ENCODE measurements at places on chromosomes 6 and 20.

DNA sequence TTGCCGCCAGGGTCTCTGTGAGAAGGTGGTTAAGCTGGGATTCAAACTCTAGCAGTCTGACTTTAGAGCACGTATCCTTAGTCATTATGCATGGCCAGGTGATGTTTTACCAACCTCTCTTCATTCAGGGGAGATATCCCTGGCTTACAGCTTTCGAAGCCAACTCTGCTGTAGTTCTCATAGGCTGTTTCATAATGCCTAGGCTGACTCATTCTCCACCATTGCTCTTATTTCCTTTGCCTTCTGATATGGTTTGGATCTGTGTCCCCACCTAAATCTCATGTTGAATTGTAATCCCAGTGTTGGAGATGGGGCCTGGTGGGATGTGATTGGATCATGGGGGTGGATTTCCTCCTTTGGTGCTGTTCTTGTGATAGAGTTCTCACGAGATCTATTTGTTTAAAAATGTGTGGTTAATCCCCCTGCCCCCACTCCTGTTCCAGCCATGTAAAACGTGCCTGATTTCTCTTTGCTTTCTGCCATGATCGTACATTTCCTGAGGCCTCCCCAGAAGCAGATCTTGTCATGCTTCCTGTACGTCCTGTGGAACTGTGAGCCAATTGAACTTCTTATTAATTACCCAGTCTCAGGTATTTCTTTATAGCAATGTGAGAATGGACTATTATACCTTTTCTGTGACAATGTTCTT lies 94.6 kb upstream of the MAN1A1 start:
- DNase-seq = peak; percentile 40

- DNase-seq = no peak
Measured at GRCh38 chr6:157542414-157543160, 161.6 kb downstream of the ZDHHC14 start.

DNA sequence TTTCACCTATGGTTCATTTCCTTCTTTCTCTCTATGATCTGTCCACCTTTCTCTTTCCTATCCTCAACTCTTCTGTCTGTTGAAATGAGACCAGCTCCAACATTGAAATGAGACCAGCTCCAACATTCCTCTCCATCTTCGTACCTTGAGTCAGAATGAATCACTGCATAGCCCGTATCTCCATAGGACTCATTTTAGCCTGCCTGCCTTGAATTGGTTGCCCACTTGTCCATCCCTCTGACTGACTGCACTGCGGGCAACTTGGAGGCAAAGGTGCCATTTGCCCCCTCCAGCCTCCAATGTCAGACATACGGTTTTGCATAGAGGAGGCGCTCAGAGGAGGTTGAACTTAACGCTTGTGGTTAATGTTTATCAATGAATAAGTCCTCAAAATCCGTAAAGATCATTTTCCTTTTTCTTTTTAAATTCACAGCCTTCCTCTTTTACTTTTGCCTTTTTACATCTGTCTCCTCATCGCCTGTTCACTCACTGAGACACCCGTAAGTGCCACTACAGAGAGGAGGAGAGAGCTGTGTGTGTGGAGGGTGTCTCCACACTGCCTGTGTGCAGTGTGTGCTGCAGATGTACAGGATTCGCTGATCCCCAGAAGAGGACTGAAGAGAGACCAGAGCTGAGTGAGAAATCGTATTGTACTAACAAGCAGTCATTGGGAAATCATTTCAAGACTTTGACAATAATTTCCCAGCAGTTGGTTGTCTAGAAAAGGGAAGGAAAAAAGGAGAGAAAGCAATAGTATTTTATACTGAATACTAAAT lies 579.6 kb upstream of the MAP3K7 start:
- DNase-seq = no peak

GRCh38 chr20:3653921-3654320 lies 9.3 kb downstream of the GFRA4 start:
- no peak for DNase-seq

DNA sequence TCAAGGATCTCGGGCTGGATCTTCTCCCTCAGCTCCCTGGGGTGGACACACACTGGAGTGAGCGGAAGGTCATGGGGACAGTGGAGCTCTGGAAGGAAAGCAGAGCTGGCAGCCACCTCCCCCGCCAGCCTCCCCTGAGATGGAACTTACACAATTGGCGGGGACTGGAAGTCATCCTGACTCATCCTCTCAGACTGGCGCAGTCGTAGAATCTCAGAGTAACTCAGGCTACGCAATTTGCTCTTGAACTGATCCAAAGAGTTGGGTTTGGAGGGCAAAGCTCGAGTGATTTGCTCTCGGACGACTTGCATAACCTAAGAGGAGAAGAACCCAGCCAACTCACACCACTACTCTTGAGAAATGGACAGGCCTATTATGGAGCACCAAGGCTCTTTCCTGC lies 34.8 kb downstream of the ELMO2 start:
- DNase-seq = peak; percentile 76

DNA sequence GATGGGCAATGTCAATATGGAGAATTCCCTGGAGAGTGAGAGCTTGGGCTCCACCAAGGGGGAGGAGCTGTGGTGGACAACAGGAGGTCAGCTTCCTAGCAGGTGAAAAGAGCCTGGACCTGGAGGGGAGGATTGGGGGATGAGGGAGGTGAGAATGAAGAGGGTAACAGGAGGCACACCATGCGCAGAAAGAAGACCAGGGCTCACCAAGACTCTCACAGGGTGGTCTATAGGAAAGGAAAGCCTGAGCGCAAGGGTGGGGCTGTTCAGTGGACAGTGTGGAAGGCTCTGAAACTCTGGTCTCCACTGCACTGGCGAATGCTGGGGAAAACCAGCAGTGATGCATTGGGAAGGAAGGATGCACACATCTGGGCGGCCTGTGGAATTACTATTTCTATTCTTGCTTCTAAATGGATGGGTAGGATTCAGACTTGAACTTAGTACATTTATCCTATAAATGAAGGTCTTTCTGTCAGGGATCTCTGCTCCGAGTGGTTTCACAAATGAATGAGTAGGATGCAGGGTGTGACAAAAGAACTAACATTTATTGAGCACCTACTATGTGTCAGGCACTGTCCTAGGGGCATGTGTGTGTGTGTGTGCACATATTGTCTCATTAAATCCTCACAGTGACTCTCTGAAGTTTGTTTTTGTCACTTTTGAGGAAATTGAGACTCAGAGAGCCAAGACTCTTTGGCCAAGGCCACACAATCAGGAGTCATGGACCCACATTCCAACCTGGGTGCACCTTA lies 152.7 kb downstream of the CD83 start:
- no peak for DNase-seq

- DNase-seq = no peak
Measured at GRCh38 chr6:22361576-22361975, 64.7 kb upstream of the PRL start.

GRCh38 chr6:39309942-39310531 lies 4.2 kb downstream of the KCNK17 start:
- DNase-seq = peak; percentile 84

DNA sequence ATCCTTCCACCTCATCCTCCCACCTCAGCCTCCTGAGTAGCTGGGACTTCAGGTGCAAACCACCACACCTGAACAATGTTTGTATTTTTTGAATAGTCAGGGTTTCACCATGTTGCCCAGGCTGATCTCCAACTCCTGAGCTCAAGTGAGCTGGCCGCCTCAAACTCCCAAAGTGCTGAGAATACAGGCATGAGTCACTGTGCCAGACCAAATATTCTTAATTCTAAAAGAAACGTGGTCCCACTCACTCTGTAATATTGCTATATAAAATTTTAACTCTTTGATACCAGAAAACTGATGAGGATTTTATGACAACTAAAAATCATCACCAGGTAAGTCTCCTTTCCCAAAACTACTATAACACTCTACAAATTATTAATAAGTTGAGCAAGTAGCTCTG lies 716.8 kb upstream of the GJE1 start:
- no peak for DNase-seq

GRCh38 chr6:92181347-92181746 lies 1238.0 kb downstream of the EPHA7 start:
- DNase-seq = no peak

DNA sequence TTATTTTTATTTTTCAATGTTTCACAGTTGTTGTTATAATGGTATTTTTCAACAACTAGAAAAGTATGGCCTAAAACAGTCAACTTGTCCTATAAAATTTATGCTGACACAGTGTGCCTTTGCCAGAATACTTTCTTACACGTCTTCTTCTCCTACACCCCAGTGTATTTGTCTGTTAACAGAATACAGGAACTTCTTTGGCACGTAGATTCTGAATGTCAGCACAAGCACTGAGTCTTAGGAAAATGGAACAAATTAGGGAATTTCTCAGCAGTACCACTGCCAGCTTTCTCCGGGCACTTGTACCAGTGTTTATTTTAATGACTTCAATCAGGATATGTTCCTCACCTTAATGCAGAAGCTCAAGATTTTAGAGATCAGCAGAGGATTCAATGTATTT lies 26.7 kb upstream of the AKIRIN2 start:
- DNase-seq = peak; percentile 39

- DNase-seq = no peak
Measured at GRCh38 chr6:49329186-49329585, 133.9 kb downstream of the MMUT start.

DNA sequence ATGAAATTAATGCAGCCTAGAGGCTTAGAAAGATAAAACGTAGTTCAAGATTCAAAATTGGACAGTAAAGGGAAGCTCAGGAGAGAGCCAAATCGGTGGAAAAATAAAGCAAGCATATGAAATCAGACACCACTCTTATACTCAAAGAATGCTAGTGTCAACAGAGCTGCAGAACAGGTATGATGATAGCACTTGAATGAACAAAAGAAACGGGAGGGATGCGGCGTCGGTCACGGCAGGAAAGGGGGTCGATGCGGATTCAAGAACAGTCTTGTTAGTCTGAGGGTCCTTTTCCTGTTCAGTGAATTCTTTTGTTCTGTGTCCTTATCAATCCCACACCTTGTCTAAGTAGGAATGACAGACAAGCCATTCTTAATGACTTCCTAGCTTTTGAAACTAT lies 114.4 kb downstream of the FOXC1 start:
- no peak for DNase-seq

DNA sequence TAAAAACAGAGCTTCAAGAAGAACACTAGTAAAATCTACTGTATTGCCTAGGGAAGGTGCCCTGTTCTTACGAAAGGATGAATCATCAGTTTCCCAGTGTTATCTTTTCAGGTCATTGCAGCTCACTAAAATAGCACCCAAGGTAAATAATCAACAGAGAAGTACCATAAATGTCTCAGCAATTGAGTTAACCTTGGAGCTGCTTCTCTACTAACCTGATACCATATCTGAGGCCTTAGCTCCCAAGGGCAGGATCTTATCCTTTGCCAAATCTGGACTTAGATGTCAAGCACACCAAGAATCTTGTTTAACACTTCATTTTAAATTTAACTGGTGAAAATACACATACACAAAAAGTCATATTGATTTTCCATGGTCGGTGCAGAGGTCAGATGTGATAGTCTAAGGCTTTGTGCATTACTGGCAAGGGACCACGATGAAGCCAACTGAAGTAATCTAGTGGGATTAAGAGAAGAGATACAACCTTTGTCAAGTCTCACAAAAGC lies 81.5 kb downstream of the EDN1 start:
- no peak for DNase-seq

DNA sequence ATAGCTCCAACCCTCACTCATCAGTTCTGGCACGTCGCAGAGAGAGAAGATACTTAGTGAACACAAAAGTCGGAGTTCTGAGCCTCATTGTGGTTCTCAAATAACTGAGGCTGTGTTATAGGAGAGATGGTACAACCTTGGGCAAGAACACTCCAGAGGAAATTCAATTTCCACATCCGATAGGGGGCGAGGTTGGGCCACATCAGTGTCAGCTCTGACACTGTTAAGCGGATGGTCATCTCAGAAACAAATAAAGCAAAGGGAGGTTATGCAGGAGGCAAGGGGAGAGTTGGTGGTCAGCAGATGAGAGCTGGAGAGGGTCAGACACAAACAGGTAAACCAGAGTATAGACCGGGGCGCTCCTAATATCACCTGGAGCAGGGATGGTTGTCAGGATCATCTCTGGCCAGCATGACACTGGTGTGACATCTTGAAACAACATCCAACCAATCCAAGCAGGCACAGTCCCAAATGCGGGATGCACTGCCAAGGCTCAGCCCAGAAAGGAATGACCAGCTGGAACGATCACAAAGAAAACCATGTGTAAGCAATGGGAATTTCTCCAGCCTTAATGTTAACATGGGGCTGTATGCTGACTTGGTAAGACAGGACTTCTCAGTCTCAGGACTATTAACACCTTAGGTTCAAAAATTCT lies 331.8 kb downstream of the HACE1 start:
- no peak for DNase-seq

DNA sequence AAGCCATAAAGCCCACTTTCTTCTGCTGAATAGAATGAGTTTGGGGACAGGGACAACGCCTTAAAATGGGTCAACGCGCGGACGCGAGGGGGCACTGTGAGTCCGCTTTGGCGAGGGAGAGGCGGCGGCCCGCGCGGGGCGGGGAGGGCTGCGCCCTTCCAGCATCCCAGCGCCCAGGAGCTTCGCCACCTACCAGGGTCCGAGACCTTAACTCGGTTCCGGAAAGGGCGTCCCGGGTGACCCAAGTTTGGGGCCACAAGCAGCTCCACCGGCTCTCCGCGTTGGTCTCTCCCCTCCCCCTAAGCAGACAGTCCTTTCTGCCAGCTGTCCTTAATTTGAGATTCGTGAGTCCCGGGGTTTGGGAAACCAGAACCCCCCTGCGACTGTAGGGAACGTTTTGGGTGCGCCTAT lies 1.8 kb upstream of the SAMD5 start:
- peak; percentile 18 for DNase-seq

DNA sequence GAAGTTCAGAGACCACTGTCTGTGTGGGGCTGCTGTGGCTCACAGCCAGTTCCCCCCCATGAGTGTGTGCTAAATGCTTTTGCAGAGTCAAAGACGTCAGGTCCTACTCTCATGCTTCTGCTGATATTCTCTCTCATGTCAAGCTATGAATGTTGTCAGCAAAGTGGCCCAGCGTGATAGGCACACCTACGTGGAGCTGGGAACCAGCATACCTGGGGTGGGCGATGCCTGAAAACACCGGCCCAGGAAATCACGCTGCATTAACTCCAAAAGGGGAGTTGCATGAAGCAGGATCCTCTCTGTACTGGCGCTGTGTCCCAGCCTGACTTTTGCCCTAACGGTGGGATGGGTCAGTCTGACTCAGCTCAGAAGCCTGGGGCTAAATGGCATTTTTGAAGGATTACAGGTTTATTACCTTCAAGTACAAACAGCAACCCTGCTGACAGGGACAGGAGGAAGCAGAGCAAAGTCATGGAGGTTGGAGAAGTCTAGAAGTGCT lies 9.0 kb upstream of the MRPS10 start:
- no peak for DNase-seq

DNA sequence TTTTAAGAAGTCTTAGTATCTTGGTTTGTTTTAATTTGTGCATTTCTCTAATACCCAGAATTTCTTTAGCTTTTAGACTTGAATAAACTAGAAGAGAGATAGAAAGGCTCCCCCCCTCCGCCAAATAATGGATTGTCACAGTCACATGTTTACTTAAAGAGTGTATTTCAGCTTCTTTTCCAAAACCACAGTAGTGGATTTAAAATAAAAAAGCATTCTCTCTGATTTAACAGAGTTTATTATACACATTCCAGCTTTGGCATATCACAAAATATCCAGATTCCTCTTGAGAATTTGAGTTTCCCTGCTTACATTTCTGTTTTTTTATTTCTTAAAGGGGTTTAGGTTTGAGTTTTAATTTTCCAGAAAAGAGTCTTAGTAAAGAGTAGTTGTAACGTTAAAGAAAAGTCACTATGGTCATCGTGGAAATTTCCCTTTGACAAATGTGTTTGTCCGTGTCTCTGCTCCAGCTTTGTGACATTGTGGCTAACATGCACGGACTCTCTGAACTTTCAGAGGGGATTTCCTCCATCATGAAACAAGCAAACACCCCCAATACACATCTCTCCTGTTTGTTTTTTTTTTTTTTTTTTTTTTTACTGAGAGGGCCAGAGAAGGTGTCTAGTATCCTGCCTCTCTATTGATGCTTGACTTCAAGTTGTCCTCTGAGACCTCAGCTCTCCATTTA lies 113.5 kb upstream of the SUPT3H start:
- DNase-seq = no peak
